ENCODE measurements at places on chromosomes 7 and 10. TPM values are rescaled to one million over a fixed set of nuclear protein-coding genes. Genes with fewer than 3 reads are reported as not detected.

The STK17A gene
- total RNA-seq: 25.9 TPM

The CACNA2D1 gene
- 5.4 TPM for total RNA-seq

The LIPN gene
- total RNA-seq: not detected

The RASSF4 gene
- total RNA-seq: 6.1 TPM

The NANOS1 gene
- 0.17 TPM for total RNA-seq

The C10orf62 gene
- total RNA-seq: not detected

The ZP3 gene
- total RNA-seq: 2.5 TPM

The POU6F2 gene
- not detected for total RNA-seq

The GPER1 gene
- total RNA-seq: 4.2 TPM

The SLIT1 gene
- total RNA-seq: under 0.01 TPM

The HABP2 gene
- total RNA-seq: not detected

The ANLN gene
- total RNA-seq: 181 TPM

The STEAP4 gene
- 0.17 TPM for total RNA-seq

The KLF14 gene
- total RNA-seq: not detected

The CALML5 gene
- total RNA-seq: not detected

The VWDE gene
- total RNA-seq: 0.17 TPM

The CLCN1 gene
- under 0.01 TPM for total RNA-seq

The GPR158 gene
- not detected for total RNA-seq

The TWIST1 gene
- 29.6 TPM for total RNA-seq

The ASZ1 gene
- not detected for total RNA-seq

The PALD1 gene
- total RNA-seq: 1.3 TPM

The TMEM229A gene
- total RNA-seq: not detected
